AG10803 (cell line): ENCODE measurements at places on chromosomes 5 and 9.

GRCh38 chr9:106305428-106306133, 557.4 kb upstream of the ZNF462 start:
- DNase-seq, result peak; percentile 34

DNA sequence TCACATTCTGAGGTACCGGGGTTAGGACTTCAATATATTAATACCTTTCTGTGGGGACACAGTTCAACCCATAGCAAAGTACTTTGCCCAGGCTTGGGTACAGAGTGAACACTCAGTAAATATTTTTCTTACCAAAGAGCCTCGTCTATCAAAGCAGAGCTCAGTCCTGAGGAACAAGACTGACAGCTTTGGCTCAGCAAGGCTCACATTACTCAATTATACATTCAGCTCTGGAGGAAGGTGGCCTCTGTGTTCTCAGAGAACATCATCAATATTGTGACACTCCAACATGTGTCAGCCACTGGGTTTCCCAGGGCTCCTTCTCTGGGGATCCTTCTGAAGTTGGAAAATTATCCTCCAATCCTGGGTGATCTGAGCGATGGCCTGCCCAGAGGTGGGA, 186.4 kb downstream of the NMUR2 start:
- no peak for DNase-seq

DNA sequence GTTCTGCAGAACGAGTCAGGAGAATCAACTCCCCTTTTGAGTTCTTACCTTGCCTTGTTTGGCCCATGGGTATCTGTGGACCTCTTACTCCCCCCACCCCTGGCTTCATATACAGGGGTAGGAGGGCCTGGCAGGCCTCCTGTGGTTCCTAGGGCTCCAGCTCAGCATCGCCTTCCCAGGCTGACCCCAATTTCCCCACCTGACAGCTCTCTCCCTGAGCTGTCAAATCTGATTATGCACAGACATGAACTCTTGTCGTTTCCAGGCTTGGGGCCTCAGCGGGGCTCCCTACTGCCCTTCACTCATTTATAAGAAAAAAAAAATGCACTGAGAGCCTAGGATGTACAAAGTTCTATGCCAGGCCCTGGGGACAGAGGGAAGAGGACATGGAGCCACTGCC, 67.9 kb downstream of the PTPN3 start:
- no peak for DNase-seq

DNA sequence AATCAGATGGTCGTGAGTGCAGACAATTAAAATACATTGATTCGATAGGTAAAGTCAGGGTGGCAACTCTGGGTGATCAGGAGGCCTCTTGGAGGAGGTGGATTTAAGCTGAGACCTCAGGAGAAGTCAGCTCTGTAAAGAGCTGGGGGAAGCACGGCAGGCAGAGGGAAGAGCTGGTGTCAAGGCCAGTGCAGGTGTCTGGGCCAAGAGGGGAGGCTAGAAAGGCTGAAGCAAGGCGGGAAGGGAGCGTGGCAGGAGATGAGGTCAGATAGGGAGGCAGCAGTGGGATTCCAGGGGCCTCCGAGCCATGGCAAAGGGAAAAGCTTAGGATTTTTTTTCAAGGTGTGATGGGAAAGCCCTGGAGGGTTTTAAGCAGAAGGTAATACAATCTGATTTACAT, 178.7 kb downstream of the FSTL4 start:
- no peak for DNase-seq

DNA sequence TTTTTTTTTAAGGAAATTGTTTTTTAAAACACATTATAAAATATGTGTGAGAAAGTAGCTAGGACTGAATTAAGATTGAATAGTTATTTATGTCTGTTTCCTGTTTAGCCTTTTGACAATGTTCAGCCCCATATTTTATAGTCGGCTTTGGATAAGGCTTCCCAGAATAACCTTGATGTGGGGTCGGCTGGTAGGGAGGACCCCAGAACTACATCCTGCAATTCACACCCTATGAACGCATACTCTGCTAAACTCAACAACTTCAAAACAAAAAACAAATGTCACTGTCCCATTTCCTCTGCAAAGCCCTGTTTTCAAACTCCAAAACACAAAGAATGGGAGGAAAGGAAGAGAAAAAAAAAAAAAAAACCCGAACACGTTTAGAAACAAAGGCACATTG, 63.1 kb downstream of the ARL15 start:
- no peak for DNase-seq

GRCh38 chr5:28156981-28157380, 1118.6 kb upstream of the CDH9 start:
- DNase-seq, result no peak
